Natural killer cell (primary cell): ENCODE measurements at places on chromosomes 2 and 18. TPM values are rescaled to one million over a fixed set of nuclear protein-coding genes. Genes with fewer than 3 reads are reported as not detected.
A peak's percentile ranks its signal among the peaks of the same experiment; 100 is the strongest.

DNA sequence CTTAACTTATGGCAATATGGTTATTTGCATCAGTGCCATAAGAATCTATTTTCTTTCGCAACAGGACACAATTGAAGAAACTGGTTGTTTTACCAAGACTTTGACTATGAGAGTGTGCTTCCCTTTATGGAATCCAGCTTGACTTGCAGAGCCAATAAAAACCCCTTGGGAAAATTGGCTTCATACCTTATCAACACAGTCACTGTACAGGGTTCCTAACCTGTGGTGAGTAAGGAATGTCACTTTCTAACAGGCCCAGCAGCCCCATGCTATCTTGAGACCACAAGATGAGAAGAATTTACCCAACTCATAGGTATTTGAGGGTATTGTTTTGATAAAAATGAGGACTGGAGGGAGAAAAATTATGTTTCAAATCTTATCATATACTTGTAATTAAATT is 418.5 kb upstream of the MAP2 start:
- DNase-seq, result no peak
- no peak overlapping the region for H3K27ac ChIP-seq
- H3K4me3 ChIP-seq, result no peak overlapping the region
- no peaks in the 10 kb centered on the region for H3K36me3 ChIP-seq
- H3K4me1 ChIP-seq, result no peaks in the 10 kb centered on the region

GRCh38 chr2:20607446-20607845 is 43.5 kb downstream of the HS1BP3 start:
- H3K27ac ChIP-seq, result no peak overlapping the region
- H3K36me3 ChIP-seq, result no peaks in the 10 kb centered on the region
- H3K4me3 ChIP-seq, result no peak overlapping the region
- H3K4me1 ChIP-seq, result no peaks in the 10 kb centered on the region
- H3K27me3 ChIP-seq, result no peaks in the 10 kb centered on the region
- DNase-seq, result no peak

DNA sequence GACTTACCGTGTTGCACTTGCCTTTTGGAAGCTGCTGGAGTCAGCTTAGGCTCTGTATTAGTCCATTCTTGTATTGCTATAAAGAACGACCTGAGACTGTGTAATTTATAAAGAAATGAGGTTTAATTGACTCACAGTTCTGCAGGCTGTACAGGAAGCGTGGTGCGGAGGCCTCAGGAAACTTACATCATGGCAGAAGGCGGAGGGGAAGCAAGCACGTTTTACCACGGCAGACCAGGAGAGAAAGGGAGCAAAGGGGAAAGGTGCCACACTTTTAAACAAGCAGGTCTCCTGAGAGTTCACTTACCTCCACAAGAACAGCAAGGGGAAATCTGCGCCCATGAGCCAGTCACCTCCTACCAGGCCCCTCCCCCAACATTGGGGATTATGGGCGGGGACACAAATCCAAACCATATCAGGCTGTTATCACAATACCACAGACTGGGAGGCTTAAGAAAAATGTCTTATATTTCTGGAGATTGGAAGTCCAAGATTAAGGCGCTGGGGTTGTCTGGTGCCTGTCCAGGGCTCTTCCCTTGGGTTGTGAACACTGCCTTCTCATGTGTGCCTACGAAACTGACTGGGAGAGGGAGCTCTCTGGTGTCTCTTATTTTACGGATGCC is 3.6 kb upstream of the D2HGDH start:
- H3K4me3 ChIP-seq, result no peak overlapping the region
- H3K4me1 ChIP-seq, result peaks cover 29% of the 10 kb centered on the region
- H3K27ac ChIP-seq, result no peak overlapping the region
- no peaks in the 10 kb centered on the region for H3K27me3 ChIP-seq

- H3K27ac ChIP-seq, result no peak overlapping the region
- no peaks in the 10 kb centered on the region for H3K36me3 ChIP-seq
- DNase-seq, result no peak
- no peaks in the 10 kb centered on the region for H3K4me1 ChIP-seq
These were observed 244.8 kb upstream of the SLC14A2 start for GRCh38 chr18:45370255-45371010.

DNA sequence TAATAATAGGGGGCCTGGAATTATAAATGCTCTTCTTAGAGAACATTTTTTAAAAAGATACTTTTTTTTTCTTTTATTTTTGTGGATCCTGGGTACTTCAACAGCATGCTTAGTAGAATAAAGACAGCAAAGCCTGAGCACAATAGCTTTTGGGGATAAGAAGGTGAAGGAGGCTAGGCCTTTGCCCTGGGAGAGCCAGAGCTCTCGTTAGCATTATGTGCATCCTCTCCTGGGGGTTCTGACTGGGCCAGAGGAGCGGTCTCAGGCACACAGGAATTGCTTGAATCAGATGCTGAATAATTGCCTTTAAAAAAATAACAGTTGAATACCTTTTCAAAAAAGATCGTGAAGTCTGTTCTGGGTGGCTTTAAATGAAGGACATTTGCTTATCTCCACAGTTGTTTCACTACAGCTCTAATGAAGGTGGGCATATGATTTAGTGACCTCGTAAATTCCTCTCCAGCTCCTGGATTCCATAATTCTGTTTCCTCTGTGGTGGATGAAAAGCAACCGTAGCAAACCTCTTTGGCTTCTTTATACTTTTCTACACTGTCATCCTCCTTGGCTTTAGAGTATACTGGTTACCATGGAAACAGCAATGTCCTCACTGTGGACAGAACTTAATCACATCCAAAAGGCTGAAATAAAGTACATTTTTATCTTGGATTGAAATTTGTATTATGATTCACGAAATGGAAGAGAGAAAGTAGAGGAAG is 133.8 kb downstream of the MAIP1 start:
- H3K4me1 ChIP-seq, result no peaks in the 10 kb centered on the region
- DNase-seq, result no peak
- H3K36me3 ChIP-seq, result no peaks in the 10 kb centered on the region
- no peaks in the 10 kb centered on the region for H3K27me3 ChIP-seq

DNA sequence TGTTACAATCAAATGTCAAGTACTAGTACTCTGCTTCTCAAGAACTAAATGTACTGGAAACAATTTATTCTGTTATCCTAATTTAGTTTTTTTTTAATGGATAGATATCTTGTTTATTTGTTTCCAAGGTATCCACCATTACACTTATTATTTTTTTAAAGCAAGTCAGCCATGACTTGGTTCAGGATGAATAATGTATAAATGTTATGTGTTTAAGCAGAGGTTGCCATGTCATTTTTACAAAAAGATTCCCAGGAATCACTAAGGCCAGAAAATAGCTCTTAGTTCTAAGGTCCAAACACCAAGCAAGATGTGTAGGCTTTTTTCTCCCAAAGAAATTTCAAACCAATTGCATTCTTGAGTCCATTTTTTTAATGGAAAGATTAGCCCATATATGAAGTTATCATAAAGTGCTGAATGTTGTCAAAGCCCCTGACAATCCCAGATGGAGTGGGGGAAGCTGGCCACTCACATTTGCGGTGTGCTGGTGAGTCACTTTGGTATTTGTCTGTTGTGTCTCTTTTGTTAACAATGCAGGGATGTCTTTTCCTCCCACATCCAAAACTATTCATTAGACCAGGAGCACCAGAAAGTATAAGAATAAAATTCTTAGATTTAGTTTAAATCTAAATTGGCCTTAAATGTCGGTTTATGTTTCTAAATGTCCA is 158.9 kb downstream of the COL6A3 start:
- H3K4me3 ChIP-seq, result no peak overlapping the region
- H3K27me3 ChIP-seq, result no peaks in the 10 kb centered on the region
- no peaks in the 10 kb centered on the region for H3K36me3 ChIP-seq
- no peak overlapping the region for H3K27ac ChIP-seq

DNA sequence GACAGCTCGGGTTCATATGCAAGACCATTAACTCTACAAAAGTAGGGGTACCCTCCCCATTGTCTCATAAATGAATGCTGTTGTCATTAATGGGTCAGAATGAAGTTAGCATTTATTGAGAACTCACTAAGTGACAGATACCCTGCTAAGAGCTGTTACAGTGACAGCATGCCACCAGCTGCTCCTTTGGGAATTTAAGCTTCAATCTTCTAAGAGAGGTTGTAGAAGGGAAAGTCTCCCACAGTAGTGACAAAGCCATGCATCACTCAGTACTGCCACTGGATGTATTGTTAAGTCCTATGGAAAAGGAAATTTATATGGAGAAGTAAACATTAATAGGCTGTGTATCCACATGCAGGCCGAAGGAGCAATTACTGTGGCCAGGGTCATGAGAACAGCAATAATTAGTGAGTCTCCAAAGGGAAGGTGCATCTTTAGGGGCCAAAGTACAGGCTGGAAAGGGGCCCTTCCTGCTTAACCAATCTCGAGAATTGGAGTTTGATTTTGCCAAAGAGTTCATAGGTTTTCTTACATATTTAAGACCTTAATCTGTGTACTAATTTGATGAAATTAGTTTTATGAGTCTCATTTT is 64.5 kb upstream of the FAM124B start:
- no peak overlapping the region for H3K27ac ChIP-seq
- H3K27me3 ChIP-seq, result no peaks in the 10 kb centered on the region
- H3K36me3 ChIP-seq, result no peaks in the 10 kb centered on the region
- no peak for DNase-seq

GRCh38 chr18:13890761-13891361 is 24.5 kb downstream of the MC2R start:
- no peaks in the 10 kb centered on the region for H3K36me3 ChIP-seq
- H3K4me3 ChIP-seq, result no peak overlapping the region
- no peak overlapping the region for H3K27ac ChIP-seq
- no peaks in the 10 kb centered on the region for H3K27me3 ChIP-seq
- no peaks in the 10 kb centered on the region for H3K4me1 ChIP-seq

DNA sequence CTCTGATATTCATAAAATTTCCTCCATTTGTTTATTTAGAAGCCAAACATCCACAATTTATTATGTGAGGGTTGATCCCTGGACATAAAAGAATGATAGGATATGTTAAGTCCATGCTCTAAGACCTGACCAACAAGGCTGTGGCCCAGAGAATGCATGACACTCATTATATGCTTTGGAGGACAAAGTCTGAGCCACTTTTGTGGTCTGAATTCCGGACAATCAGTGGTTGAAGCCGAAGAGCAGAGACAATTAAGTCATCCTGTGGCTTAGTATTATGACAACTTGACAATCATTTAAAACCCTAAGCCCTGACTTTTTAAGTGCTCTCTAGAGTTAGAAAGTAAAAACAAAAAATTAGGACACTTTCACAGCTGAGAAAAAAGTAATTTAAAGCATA is 483.3 kb downstream of the PLCL1 start:
- DNase-seq, result no peak
- H3K36me3 ChIP-seq, result no peaks in the 10 kb centered on the region
- no peak overlapping the region for H3K4me3 ChIP-seq

DNA sequence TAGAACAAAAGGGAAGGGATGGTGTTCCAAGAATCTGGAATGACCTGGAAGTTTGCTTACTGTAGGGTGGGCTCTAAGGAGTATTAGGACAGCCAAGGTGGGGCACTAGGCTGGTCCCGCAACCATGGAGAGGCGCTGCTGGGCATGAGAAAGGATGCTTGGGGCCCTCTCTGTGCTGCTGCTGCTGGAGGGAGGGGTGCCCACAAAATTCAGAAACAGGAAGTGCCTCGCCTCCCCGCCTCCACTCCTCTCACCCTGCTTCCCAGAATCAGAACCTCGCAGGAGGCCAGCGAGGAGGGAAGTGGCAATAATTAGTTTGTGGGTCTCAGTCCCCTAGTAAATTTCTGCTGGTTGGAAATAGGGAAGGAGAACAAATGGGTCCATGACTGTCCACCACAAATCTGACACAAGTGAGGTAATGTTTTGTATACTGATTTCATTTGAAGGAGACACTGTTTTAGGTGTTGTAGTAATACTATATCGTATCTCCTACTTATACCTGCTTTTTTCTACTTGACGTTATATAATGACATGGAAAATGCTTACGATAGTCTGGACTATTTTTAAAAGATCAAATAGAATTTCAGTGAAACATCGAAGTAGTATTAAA is 7.9 kb upstream of the PDCL3 start:
- H3K27ac ChIP-seq, result no peak overlapping the region
- H3K4me1 ChIP-seq, result peaks cover 4% of the 10 kb centered on the region
- H3K4me3 ChIP-seq, result no peak overlapping the region
- no peaks in the 10 kb centered on the region for H3K27me3 ChIP-seq
- DNase-seq, result peak; percentile 61

MYO7B gene
- 0.45 TPM for total RNA-seq

SOX11 gene
- not detected for total RNA-seq

PSMA8 gene
- 1.3 TPM for total RNA-seq

RTP5 gene
- total RNA-seq, result 0.68 TPM

DGUOK gene
- total RNA-seq, result 56.8 TPM

CXCR1 gene
- 10.6 TPM for total RNA-seq

FBLN7 gene
- total RNA-seq, result 0.25 TPM
